Esophagus mucosa (tissue), 1 donor: ENCODE measurements at places on chromosomes 1 and 21.

GRCh38 chr1:212233321-212233720 lies 51.9 kb upstream of the PPP2R5A start:
- ATAC-seq: no peak

- ATAC-seq: no peak
Measured at GRCh38 chr1:40699787-40700186, 8.3 kb downstream of the NFYC start.

GRCh38 chr1:68497358-68497698 lies 446 bp upstream of the DEPDC1 start:
- ATAC-seq: no peak

- no peak for ATAC-seq
Measured at GRCh38 chr1:54014009-54014629, 3.9 kb downstream of the LDLRAD1 start.

DNA sequence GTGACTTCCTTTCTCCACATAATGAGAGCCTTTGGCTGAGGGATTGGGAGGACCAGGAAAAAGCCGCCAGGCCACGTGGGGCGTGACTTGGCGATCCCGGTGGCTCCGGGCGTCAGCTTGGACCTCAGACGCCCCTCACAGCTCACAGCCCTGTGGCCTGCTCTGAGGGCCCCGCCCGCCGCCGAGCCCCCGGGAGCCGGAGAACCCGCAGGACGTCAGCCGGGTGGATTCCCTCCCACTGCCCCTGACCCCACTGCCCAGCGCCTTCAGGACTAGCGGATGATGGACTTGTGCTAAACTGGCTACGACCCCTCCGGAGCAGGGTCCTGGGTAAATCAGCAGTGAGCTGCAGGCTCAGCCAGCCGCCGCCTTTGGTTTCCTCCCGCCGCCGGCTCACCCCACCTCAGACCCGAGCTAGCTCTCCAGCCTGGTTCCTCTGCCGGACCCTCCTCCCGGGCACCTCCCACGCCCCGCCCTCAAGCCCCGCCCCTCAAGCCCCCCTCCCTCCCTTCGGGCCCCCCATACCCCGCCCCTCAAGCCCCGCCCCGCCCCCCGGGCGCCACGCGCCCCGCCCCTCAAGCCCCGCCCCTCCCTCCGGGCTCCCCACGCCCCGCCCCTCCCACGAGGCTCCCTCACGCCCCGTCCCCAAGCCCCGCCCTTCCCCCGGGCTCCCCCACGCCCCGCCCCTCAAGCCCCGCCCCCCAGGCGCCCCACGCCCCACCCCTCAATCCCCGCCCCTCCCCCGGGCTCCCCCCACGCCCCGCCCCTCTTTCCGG lies 10.0 kb upstream of the FAAP20 start:
- ATAC-seq: peak; percentile 44

DNA sequence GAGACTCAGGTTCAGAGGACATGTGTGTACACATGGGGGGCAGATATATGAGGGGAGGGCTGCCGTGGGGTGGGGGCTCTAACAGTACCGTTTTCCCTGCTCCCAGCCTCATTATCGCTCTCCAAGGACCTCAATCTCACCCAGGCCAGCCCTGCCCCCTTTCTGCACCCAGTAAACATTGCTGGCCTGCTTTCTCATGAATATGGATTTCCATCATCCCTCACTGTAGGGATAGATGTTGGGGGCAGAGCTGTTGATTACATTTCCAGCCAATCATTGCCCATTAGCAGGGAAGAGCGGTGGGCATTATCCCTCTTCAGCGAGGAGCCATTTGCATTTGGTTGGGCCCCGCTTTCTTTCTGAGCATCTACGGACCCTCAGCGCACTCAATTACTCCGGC lies 273.8 kb downstream of the RPS6KC1 start:
- ATAC-seq: no peak

GRCh38 chr21:39009587-39010225 lies 173.5 kb downstream of the PSMG1 start:
- ATAC-seq: no peak

DNA sequence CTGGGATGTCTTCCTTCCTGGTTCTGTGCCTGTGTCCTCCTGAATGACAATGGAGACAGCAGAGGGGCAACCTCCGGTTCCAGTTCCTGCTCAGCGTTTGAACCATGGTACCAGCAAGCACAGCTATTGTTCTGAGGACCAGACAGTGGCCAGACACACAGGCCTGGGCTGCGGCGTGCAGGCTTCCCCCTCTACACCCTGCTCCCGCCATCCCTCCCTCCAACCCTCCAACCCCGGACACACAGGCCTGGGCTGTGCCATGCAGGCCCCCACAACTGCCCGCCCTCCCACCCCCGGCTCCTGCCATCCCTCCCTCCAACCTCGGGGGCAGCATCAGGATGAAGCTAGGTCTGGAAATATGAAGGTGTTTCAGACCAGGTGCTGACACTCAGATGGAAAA lies 5.6 kb upstream of the MEGF6 start:
- ATAC-seq: no peak

DNA sequence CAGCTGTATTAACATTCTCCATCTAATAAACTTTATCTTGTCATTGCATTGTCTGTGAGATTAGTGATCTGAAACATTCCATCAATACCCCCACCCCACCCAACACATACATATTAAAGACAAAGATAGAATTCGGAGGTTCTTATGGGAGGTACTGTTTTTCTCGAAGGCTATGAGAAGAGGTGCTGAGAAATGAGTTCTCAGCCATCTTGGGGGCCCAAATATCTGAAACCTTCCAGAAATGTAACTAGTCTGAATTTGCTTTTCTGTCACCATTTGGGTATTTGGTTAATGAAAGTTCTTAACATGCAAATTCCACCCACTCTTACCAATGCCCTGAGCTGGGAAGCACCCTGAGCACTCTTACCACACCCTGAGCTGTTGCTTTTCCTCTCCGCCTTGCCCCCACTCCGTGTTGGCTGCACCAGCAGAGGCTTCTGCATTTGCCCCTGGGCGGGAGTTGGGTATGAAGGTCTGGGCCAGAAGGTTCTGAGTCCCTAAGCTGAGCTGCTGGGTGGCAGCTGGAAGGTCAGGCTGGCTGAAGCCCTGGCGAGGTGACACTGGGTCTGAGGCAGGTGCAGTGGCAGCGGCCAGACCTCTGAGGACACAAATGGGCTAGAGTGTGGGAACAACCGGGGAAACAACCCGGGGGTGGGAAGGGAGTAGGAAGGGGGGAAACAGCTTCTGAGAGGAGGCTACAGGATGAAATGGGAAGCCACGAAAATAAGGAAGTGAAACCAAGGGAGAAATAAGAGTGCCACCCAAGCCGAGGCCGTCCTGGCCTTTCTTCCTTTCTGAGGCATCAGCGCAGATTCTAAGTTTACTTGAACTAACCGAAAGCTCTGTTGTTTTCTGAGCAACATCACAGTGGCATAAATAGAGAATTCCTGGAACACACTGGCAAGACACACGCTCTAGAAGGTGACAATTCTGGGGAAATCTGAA lies 26.3 kb upstream of the IER5 start:
- ATAC-seq: peak; percentile 59

DNA sequence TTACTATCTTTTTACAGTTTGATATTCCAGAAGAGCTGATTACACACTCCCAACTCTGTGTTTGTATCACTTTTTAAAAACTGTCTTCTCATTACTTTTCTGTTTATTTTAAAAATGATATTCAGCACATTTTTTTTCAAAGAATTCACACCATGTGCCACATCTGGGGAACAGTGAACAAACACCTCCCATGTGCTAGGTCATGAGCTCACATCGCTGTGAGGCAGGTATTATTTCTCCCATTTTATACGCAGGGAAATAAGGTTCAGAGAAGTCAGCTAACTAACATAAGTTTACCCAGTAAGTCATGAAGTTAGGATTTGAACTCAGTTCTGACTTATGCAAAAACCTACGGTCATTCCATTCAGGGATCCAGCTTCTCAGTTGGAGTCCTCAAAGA lies 44.9 kb downstream of the S1PR1 start:
- no peak for ATAC-seq

GRCh38 chr21:41443562-41443961 lies 17.5 kb downstream of the MX1 start:
- no peak for ATAC-seq

- ATAC-seq: no peak
Measured at GRCh38 chr21:33075128-33075527, 5.2 kb downstream of the OLIG1 start.

DNA sequence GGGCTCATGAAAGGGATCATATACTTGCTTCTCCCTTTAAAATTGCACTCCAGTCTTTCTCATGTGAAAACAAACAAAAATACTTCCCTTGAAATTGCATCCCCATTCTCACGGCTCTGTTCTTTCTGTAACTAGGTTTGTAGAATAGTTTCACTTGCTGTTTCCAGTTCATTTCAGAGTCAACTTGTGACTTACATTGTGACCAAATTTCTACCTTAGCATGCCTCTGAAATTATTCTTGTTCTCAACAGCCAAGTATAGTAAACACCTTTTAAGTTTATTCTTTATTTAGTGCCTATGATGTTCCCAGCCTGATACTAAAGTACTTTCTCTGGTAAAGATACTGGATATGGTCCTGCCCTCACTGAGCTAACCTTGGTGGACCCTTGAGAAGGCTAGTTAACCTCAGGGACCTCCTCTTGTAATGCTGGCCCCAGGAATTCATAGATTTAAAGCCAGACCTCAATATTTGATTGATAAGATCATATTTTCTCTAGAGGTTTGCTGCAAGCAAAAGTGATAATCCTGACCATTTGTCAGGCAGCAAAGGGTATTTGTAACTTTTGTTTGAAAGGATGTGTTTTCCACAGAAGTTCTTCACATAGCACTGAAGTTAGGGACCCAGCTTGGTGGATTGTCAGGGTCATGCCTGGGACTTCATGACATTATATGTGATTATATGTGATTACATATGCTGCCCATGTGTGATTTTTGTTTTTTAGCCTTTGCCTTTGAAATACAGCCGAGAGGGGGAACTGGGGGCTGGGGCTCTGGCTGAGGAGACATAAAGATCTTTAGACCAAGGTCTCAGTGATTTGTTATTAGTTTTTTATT lies 29.6 kb downstream of the VANGL2 start:
- no peak for ATAC-seq

- no peak for ATAC-seq
Measured at GRCh38 chr1:201280884-201281283, 2.4 kb upstream of the PKP1 start.

- no peak for ATAC-seq
Measured at GRCh38 chr1:48405400-48405799, 66.6 kb downstream of the SPATA6 start.

DNA sequence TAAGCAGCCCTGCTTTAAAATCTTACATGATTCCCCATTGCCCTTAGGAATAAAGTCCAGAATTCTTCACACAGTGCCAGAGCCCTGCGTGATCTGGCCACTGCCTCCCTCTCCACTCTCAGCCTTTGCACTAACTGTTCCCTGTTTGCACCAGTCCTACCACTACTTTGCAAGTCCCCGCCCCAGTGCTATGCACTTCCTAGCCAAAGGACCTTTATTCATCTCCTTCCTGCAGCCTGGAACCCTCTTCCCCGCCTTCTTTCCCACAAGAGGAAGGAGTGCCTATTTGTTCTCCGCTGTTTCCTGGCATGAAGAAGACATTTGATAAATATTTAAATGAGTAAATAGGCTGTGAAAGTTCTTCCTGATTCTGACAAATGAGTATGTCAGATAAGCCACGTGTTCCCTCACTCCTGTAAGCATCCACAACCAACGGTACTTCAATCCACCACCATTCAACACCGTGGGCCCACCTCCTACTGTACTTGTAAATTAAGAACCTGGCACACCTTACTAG lies 23.9 kb downstream of the CAPN8 start:
- no peak for ATAC-seq

- no peak for ATAC-seq
Measured at GRCh38 chr1:10793129-10793651, 3.3 kb downstream of the CASZ1 start.

GRCh38 chr1:61332196-61332753 lies 249.9 kb downstream of the NFIA start:
- no peak for ATAC-seq

- no peak for ATAC-seq
Measured at GRCh38 chr1:54894271-54894670, 7.3 kb upstream of the DHCR24 start.

GRCh38 chr21:17441370-17441769 lies 71.5 kb upstream of the CXADR start:
- peak; percentile 85 for ATAC-seq

- ATAC-seq: peak; percentile 35
Measured at GRCh38 chr1:18234790-18235242, 127.2 kb downstream of the IGSF21 start.

- no peak for ATAC-seq
Measured at GRCh38 chr1:7478142-7478790, 292.8 kb upstream of the VAMP3 start.

DNA sequence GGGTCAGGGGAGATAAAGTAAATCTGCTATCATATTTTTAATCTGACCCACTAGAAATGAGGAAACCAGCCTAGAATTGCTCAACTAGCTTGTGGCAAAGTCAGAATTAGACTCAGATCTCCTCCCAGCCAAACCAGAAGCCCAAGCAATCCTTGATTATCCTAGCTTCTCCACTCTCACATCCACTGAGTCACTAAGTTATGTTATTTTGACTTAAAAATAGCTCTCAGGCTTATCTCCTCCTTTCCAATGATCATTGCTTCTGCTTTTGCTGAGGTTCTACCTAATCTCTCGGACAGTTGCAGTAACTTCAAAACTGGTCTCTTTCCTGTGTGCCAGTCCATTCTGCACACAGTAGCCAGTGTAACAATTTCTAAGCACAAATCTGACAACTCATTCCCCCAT lies 22.9 kb downstream of the OVAAL start:
- ATAC-seq: no peak
